SK-N-MC (cell line): ENCODE measurements at places on chromosomes 2 and 18.

DNA sequence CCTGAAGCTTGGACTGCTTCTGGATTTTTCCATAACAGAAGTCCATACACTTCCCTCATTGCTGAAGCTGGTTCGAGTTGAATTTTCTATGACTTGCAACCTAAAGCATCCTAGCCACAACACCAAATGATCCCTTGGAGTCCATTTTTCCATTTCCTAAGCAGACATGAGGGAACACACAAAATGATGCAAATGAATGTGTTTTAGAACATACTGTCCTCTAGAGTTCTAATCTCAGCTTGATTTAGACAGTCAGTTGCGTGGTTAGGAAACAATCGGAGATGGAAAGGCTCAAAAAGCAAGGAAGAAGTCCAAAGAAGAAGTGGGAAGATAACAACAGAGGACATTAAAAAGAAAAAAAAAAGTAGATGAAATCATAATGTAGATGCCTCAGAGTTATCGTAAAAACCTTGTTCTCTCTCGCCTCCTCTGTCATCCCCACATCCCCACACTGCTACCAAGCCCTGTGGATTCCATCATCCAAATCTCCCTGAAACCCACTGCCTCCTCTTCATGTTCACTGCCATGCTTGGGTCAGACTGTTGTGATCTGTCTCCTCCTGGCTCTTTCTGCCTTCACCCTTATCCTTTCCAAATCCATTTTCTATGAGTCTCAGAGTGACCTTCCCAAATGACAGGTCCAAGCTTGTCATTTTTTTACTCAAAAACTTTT, 58.4 kb downstream of the TMEM247 start:
- no peak for DNase-seq

DNA sequence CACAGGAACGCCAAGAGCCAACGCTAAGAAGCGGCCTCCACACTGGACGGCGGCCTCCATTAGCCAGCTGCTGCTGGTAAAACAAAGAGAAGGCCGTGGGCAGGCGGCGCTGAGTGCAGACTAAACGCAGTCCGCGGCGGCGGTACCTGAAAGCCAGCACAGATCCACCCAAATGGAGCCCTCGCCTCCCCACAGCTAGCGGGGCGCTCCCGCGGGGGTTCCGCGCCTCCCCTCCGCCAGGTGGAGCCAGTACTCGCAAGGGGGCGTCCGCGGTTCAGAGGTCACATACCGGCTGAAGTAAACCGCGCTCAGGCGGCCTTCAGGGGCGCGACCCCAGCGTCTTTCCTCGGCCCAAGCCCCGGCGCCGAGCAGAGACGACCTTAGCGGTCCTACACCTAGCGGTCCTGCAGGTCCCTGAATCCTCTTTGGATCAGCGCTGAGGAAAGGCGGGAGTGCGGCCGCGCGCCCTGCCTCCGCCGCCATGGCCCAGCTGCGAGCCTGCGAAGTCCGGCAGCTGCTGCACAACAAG, 293.1 kb upstream of the ERBB4 start:
- DNase-seq = no peak

GRCh38 chr18:37042381-37042780, 213.5 kb downstream of the KIAA1328 start:
- no peak for DNase-seq

DNA sequence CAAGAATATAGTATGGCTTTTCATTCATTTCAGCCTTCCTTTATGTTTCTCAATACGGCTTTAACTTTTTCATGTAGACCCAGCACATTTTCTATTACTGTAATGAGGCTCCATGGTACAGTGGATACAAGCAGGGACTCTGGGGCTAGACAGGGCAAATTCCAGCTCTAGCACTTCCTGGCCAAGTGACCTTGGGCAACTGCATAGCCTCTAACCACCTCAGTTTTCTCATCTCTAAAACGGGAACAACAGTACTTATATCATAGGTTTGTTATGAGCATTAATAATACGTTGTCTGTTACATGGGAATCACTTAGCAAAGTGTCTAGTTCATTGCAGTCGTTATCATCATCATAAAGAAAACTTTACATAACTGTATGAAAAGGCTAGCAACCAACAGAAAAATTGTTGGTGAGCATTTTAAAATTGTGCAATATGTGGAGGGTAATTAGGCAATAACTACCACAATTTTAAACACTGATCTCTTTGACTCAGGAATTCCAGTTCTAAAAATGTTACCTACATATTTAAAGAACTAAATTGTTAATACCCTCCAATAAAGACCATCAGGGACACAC, 13.7 kb upstream of the RMDN2 start:
- no peak for DNase-seq

GRCh38 chr2:43818761-43819160, 19.9 kb downstream of the ABCG5 start:
- DNase-seq = no peak

GRCh38 chr2:232410238-232410900, 3.7 kb downstream of the ALPG start:
- DNase-seq = no peak
